ENCODE measurements at places on chromosomes 12 and 14.

DNA sequence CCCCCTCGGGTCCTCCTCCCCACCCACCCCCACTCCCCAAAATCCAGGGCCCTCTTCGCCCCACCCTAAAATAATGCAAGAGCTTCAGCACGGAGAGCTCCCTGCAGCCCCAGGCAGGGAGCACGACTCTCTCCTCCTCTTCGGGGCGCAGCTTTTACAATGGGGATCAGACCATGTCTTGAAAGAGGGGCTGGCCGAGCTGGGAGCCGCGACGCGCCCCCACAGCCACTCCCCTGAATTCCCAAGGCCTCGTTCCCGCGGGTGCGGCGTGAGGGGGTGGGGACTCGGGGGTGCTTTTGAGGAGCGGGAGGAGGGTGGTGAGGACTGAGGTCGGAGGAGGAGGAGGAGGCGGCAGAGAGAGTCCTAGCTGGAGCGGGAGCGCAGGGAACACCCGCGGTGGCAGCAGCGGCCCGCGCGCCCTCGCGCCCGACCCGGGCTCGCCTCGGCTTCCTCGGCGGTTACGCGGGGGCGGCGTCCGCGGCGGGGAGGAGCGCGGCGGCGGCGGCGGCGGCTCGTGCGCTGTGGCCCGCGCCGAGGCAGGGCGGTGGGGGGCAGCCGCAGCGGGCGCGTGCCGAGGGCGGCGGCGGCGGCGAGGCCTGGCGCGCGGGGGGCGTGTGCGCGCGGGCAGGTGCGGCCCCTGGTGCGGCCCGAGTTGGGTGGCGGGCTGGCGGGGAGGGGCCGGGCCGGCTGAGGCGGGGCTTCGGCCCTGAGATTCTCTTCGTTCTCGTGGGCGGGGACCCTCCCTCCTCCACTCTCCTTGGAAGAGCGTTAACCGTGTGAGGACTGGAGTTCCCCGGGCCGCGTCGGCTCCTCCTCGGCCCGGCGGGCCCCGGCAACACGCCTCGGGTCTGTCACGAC, at the start of gene ANKS1B:
Gene ANKS1B (minus strand): TSS at position 666 of the 858 bp plus-strand sequence. CDS start 699 bp downstream, outside the sequence.
- peak; percentile 29 for DNase-seq

GRCh38 chr12:121196902-121197301, 13.0 kb upstream of the P2RX4 start:
- no peak for DNase-seq

GRCh38 chr14:58703161-58703506, 65.4 kb downstream of the DACT1 start:
- no peak for DNase-seq

- no peak for DNase-seq
These were observed 279.7 kb downstream of the ZFP36L1 start for GRCh38 chr14:68513137-68513536.

GRCh38 chr14:103695296-103696069, 19.8 kb downstream of the XRCC3 start:
- DNase-seq: no peak

- no peak for DNase-seq
These were observed 746.0 kb downstream of the VRK1 start for GRCh38 chr14:97543221-97543620.

GRCh38 chr12:125222876-125223275, 157.6 kb downstream of the AACS start:
- DNase-seq: no peak

- DNase-seq: no peak
These were observed 164.2 kb downstream of the CALM1 start for GRCh38 chr14:90560991-90561390.

DNA sequence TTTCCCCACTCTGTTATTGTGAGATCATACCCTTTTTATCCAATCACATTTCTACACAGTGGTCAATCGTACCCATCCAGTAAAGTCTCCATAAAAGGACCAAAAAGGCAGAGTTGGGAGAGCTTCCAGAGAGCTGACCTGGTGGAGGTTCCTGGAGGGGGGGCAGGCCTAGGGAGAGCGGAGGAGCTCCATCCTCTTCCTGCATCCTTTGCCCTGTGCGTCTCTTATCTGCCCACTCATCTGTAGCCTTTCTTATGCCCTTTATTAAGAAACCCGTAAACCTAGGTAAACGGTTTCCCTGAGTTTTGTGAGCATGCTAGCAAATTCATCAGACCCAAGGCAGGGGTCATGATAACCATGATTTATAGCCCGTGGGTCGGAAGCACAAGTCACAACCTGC, 26.2 kb downstream of the EVL start:
- DNase-seq: no peak

- DNase-seq: no peak
These were observed 544.2 kb downstream of the ETNK1 start for GRCh38 chr12:23169012-23169695.

DNA sequence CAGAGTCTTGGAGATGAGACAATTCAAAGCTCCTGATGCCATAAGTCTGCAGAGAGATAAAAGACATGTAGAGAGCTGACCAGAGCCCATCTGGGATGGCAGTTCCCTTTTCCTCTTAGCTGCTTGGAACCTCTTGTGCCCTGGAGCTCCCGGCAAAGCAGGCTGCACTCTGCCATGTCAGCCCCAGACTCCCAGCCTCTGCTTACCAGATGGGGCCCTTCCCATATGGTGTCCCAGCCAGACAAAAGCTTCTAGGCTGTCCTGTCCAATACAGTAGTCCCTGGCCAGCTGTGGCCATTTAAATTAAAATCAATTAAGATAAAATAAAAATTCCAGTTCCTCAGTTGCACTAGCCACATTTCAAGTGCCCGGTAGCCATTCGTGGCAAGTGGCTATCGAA, 303.9 kb downstream of the TTC6 start:
- DNase-seq: no peak

GRCh38 chr14:61564618-61565091, 130.7 kb upstream of the HIF1A start:
- DNase-seq: peak; percentile 82

- DNase-seq: no peak
These were observed 11.3 kb downstream of the ALDH1L2 start for GRCh38 chr12:105072888-105073488.

DNA sequence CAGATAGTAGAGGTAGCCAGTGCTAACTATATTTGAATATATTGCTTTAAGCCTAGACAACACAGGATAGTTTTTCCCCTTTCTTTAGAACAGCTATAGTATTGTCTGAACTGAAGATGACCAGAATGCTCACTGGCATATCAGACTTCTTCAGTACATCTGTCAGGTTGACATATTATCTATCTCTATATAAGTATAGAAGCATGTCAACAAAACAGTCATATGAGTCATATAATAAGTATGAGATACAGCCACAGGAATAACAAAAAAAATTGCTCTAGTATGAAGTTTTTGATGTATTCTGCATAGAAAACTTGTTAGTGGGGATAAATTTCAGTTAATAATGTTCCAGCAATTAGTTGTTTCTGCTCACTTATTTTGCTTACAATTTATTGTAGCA, 767.7 kb downstream of the LRFN5 start:
- DNase-seq: no peak

DNA sequence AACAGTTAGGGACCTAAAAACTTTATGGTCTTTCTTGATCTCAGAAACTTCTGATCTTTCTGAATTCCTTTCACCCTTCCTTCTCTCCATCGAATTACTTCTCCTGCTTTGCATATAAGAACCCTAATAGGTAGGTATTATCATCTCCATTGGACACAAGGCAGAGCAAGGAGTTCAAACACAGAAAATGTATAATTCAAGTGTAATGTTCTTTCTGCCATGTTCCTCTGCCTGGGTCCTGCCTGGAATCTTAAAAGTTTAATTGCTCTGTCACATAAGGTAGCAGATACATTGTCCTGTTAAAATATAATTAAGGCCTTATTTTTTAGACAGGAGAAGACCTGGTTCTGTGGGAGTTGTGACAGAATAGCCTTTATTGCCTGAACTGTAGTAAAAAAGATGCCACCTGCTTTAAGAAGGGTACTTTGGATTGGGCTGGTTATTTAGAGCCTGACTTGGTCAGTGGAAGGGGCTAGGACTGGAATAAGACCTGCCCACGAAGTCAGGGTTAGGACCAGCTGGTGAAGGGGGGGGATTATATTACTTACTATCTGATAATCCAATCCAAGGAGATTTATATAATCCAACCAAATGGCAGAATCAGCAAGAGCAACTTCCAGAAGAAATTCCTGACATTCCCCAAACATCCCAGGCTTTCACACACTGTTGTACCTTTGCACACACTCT, 10.4 kb downstream of the G2E3 start:
- DNase-seq: no peak

- peak; percentile 55 for DNase-seq
These were observed 9.9 kb downstream of the GPRC5A start for GRCh38 chr12:12901158-12901791.

GRCh38 chr12:109738878-109739665, 25.4 kb downstream of the FAM222A start:
- DNase-seq: peak; percentile 59

GRCh38 chr14:37508503-37508902, 86.5 kb downstream of the FOXA1 start:
- no peak for DNase-seq

- DNase-seq: no peak
These were observed 43.8 kb downstream of the A2M start for GRCh38 chr12:9071969-9072368.

- no peak for DNase-seq
These were observed 41.4 kb downstream of the TPCN1 start for GRCh38 chr12:113262710-113263109.

DNA sequence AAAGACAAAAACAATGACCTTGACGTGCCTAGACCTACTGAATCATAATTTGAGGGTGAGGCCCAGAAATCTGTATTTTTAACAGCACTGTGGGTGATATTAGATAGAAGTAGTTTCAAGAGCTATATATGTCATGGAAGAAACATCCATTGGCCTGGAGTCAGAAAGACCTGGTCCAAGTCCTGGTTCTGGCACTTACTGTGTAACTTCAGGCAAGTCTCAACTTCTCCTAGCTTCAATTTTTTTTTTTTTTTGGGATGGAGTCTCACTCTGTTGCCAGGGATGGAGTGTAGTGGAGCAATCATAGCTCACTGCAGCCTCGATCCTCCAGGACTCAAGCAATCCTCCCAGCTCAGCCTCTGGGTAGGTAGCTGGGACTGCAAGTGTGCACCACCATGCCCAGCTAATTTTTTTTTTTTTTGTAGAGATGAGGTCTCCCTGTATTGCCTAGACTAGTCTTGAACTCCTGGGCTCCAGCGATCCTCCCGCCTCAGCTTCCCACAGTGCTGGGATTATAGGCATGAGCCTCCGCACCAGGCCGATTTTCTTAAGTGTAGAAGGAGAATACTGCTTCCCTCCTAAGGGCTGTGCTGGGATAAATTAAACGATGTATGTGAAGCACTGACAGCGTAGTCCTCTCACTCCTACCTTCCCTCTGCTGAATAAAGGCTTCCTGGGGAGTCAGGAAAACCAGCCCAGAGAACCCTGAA, 14.3 kb upstream of the GPX2 start:
- DNase-seq: no peak

DNA sequence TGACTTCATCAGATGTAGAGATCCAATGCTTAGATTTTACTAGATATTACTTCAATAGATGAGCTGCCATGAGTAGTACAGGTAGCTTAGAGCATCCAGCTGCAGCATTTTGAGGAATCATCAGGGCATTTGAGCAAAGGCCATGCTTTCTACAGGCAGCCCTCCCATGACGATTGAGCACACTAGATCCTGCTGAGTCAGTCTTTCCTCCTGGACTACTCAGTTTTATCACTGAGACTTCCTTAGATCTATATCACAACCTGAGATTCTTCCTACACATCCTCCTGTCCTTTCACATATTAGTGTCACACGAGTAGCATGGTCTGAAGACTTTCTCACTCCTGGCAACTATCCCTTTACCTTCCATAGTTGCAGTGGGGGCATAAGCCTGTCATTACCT, 1401.8 kb downstream of the FSCB start:
- DNase-seq: no peak

GRCh38 chr12:28710882-28711281, 438.2 kb upstream of the FAR2 start:
- DNase-seq: peak; percentile 8

DNA sequence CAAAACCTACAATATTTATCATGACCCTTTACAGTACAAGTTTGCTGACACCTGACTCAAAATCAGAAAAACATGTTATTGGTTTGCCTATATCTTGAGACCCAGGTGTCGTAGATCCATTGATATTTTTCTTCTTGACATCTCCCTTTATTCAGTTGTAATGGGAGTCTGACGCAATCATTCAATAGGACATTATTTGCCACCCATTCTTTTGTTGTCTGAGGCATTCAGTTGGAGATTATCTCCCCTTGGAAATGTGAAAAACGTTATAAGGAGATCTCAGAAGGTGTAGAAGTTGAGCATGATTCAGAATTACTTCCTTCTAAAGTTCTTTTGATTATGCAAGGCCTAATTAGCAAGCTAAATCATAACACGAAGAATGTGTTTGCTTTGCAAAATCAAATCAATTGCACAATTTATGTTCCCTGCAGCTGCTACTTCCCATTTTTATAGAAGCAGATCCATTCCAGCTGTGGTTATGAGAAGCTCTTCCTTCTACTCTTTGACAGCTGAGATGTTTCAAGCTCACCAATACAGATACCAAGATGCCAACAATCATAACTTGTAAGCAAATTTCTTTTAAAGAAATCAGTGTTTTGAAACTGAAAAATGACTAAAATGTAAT, 228.2 kb upstream of the SYT1 start:
- DNase-seq: no peak

Data from hepatic stellate cell (primary cell).